ENCODE measurements at places on chromosomes 1 and 21.

GRCh38 chr1:24643363-24644099 lies 429 bp downstream of the SRRM1 start:
- DNase-seq: no peak

- no peak for DNase-seq
Measured at GRCh38 chr1:227729881-227730629, 5.0 kb downstream of the JMJD4 start.

DNA sequence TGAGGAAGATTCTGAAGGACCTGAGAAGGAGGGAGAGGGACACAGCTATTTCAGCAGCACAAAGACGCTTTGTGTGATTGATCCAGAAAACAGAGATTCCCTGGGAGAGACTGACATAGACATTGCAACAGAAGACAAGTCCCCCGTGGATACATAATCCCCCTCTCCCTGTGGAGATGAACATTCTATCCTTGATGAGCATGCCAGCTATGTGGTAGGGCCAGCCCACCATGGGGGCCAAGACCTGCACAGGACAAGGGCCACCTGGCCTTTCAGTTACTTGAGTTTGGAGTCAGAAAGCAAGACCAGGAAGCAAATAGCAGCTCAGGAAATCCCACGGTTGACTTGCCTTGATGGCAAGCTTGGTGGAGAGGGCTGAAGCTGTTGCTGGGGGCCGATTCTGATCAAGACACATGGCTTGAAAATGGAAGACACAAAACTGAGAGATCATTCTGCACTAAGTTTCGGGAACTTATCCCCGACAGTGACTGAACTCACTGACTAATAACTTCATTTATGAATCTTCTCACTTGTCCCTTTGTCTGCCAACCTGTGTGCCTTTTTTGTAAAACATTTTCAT lies 161.3 kb upstream of the SGIP1 start:
- no peak for DNase-seq

DNA sequence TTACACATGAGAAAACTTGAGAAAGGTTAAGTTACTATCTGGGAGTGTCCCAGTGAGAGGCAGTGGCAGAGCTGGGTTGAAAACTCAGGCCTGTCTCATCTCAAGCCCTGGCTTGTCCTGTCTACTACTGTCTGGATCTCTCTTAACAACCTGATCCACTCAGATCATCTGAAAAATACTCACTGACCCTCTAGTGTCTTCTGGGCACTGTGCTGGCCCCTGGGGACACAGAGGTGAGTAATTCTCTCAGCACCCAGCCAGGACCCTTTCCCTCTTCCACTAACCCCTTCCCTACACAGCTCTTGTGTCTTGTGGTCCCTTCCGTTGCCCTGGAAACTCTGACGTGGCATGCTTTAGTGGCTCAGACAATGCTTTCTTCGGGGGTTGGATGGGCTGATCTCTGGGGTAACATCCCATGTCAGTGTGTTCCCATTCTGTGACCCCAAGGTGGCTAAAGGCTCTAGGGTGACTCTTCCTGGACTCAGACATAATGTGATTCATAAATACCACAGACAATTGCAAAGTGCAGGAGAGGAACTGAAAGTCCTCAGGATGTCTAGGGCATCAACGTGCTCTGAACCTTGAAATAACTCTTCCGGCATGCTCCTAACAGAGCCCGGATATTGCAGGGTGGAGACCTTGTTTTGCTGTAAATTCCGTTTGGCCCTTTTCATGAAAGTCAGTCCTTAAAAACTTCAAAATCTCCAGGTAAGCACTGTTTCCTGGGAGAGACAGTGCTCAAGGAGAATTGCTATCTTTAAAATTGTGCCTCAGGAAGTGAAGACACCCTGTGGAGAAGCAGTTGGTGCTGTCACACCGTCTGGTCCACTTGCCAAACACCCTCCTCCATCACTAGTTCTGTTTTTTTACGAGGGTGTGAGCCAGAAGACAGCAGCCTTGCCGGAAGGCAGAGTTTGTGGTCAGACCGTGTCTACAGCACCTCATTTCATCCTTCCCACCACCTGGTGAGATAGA lies 4.0 kb downstream of the SHISAL2A start:
- peak; percentile 40 for DNase-seq

DNA sequence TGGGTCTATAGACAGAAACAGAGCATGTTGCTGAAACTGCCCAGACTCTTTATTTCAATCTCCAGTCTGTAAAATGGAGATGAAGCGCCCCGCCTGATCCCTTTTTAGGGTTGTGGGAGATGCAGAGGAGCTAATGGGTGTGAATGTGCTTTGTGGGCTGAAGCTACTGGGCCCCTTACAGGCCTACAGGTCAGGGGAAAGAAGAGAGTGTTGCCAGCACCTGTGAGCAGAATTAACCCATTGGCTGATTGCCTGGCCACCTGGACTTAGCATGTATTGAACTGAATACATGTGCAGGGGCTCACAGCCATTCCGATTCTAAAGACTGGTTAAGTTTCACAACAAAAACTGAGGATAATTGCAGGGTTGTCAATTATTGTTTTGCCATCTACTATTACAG lies 13.9 kb upstream of the ATF3 start:
- no peak for DNase-seq

DNA sequence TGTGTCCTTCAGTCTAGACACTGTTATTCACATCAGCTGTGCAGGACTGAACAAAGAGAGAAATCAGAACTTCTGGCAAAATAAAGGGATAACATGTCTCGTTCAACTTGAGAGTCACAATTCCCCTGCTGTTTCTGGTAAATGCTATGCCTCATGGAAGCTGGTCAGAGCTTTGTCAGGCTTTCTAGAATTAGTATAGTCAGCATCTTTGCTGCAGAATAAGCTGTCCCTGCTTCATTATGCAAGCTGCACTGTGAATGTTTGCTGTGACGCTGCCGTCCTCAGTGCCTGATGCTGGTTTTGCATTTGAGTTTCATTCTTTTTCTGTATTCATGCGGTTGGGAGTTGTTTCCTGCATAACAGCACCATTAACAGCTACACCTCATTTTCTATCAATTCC lies 96.4 kb upstream of the KCNJ6 start:
- no peak for DNase-seq

DNA sequence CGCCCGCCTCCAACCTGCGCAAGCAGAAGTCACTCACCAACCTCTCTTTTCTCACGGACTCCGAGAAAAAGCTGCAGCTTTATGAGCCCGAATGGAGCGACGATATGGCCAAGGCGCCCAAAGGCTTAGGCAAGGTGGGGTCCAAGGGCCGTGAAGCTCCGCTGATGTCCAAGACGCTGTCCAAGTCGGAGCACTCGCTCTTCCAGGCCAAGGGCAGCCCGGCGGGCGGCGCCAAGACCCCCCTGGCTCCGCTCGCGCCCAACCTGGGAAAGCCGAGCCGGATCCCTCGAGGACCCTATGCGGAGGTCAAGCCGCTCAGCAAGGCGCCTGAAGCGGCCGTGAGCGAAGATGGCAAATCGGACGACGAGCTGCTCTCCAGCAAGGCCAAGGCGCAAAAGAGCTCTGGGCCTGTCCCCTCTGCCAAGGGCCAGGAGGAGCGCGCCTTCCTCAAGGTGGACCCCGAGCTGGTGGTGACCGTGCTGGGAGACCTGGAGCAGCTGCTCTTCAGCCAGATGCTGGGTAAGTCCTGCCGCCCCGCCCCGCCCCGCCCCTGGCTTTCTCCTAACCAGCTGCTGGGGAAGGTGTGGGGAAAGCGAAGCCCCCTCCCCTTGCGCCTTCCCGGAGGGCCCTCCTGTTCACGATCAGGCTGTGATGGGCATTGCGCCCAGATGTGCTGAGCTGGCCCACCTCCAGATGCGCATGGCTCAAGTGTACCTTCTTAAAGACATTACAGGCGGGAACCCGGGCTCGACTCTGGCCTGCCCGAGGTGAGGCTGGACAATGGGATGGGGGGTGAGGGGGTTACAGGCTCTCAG lies 110.2 kb downstream of the NAV1 start:
- no peak for DNase-seq

DNA sequence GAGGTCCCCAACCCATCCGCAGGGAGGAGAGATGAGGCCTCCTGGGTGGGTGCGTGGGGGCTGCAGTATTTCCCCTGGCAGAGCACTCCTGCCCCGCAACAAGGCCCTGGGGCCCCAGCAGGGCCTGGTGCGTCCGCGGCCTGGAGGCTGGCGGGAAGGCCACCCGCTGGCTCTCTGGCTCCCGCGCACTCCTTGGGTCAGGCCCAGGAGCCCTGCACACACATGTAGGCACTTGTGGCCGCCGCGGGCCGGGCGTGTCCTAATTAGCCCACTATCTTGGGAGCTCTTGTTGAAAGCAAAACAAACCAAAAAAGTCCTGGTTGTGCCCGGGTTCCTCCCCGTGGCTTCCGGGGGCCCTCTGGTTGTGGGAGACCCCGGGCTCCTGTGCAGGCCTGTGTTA lies 49.7 kb upstream of the CCDC27 start:
- DNase-seq: no peak

DNA sequence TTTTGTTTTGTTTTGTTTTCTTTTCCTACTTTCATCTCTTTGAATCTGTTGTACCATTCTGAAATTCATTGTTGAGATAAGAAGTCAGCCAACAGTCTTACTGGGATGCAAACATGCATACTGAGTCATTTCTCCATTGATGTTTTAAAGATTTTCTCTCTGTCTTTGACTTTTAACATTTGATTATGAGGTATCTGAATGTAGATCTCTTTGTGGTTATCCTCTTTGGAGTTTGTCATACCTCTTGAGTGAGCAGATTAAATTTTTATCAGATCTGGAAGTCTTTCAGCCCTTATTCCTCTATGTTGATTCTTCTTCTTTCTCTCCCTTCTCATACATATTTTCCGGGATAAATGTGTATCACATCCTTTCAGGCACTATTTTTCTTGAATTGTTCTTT lies 406.9 kb upstream of the NCAM2 start:
- no peak for DNase-seq

- no peak for DNase-seq
Measured at GRCh38 chr1:235024711-235025421, 103.8 kb downstream of the TOMM20 start.

- DNase-seq: no peak
Measured at GRCh38 chr1:28112388-28113241, 24.2 kb upstream of the EYA3 start.

DNA sequence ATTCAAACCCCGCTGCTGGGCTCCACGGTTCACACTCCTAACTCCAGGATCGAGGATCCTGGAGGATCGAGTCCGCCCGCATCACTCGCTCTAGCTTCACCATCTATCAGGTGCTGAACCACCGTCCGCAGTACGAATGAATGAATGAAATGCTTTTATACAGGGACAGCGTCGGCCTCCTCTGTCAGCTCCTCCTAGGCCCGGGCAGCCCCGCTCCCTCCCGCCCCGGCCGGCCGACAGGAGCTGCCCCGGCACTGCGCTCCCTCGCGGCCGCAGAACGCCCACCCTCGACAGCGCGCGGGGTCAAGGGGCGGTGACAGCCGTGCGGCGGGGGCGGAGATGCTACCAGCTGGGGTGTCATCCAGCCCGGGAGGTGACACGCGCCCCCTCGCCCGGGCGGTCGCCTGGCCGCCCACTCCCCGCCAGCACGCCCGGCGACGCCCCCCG lies 520 bp downstream of the ZBTB17 start:
- DNase-seq: peak; percentile 37

DNA sequence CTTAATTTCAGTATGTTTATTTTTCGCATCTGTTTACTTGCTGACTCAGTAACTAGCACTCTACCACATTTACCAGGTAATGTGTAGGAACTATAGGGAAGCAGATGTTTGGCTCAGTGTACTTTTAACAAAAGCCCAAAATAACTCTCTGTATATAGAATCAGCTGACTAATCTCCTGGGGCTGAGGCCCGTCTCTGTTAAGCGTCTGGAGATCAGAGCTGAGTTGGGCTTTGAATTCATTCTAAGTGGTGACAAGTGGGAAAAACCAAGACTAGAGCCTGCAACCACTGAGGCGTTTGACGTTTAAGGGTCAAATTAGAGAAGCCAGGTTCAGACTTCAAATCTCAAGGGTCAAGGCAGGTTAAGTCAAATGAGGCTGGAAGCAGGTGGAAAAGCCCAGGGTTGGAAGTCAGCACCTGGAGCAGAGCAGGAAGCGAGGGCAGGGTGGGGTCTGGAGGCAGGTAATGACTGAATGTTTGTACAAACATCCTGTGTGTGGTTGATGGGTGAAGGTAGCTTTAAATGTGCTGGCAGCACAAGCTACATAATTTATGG lies 56.8 kb upstream of the LYST start:
- no peak for DNase-seq

DNA sequence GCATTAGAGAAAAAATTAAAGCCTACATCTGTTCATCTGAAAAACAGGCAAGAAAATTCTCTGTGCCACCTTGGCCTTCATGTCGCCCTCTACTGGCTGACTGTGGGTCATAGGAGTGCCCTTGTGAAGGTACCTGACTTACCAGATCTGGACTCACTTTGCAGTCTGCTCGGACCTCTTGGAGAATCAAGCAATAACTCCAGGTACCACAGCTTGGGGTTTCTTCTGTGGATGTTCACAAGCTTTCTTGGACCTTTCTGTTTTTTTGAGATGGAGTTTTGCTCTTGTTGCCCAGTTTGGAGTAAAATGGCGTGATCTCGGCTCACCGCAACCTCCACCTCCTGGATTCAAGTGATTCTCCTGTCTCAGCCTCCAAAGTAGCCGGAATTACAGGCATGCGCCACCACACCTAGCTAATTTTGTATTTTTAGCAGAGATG lies 2.4 kb upstream of the PRAMEF18 start:
- no peak for DNase-seq

- no peak for DNase-seq
Measured at GRCh38 chr1:43731867-43732531, 24.7 kb downstream of the ST3GAL3 start.

DNA sequence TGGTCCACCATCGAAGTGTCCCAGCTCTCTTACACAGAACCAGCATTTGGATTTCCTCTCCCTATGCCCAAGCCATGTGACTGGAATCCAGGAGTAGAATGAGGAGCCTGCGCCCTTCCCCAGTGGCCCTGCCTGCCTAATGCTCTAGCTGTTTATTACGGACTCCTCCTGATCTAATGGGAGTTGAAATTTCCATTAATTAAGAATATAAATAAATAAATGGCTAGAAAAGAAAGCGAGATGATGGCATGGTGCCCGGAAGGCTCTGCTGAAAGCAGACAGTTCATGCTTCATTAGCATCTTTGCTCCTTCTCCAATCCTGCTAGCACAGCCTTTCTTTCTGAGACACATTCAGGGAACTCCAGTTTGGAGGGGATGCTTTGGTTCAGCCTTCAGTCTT lies 216.2 kb downstream of the SEC16B start:
- DNase-seq: no peak

- DNase-seq: no peak
Measured at GRCh38 chr1:20361805-20362381, 71.2 kb downstream of the VWA5B1 start.

- no peak for DNase-seq
Measured at GRCh38 chr21:44866780-44867179, 6.7 kb downstream of the PTTG1IP start.

DNA sequence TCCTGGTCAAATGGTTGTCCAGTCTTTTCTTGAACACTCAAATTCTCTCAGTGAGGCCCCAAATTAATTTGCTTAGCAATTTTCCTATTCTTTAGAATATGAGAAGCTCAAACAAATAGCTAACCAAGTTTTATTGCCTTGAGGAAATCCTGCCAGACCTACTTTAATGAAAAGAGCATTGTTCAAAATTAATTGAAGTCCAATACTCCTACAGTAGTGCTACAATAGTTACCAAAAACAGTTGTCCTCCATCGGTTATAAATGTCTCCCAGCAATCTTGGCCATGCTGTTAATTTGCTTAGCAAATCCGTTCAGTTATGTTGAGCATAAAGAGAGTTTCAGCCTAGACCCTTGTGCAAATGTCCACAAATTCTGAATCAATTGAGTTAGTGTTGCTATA lies 112.9 kb downstream of the MAB21L3 start:
- DNase-seq: no peak

All from stimulated activated CD4-positive, alpha-beta T cell treated with anti-CD3 and anti-CD28 coated beads, TNF-alpha, amount 100 ng/mL, for 1 hour (primary cell).